ENCODE measurements at places on chromosomes 13 and 19.

- no peak for DNase-seq
Observed at GRCh38 chr13:110746438-110746837, 32.9 kb downstream of the ING1 start.

- DNase-seq = no peak
Observed at GRCh38 chr19:24064175-24064574, 22.8 kb upstream of the ZNF254 start.

DNA sequence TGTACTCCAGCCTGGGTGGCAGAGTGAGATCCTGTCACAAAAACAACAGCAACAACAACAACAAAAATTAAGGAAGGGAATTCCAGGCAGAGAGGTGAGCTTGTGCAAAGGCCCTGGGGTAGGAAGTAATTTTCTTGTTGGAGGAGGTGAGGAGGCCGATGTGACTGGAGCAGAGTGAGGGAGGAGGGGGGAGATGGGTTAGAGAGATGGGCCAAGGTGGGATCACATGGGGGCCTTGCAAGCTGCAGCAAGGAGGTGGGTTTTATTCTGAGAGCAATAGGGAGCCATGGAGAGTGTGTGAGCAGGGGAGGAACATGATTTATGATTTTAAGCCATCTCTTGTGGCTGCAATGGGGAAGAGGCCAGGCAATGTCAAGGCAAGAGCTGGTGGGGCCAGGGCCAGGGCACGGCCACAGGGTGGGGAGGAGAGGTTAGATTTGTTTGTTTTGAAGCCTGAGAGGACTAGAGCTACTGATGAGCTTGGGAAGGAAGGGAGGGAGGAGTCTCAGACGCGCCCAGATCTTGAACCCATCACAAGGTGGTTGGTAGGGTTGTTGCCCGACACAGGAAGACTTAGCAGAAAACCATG is 12.5 kb upstream of the COMP start:
- no peak for DNase-seq

- no peak for DNase-seq
Observed at GRCh38 chr19:7115721-7116120, 46.2 kb downstream of the ZNF557 start.

DNA sequence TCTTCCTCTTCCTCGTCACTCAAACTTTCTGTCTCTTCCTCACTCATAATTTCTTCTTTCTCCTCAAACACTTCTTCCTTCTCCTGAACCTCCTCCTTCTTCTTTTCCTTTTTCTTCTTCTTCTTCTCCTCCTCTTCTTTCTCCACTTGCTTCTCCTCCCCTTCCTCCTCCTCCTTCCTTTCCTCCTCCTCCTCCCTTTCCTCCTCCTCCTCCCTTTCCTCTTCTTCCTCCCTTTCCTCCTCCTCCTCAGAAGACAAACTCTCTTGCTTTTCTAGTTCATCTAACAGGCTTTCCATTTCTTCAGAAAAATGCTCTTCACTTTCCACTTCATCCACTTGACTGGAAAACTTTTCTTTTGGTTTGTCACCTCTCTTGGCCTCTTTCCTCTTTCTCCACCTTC is 19.8 kb downstream of the WDR87 start:
- no peak for DNase-seq

All from neuronal stem cell (in vitro differentiated cells).